ENCODE measurements at places on chromosomes 6 and 20.

- DNase-seq: no peak
Observed at GRCh38 chr6:126529637-126530362, 189.9 kb downstream of the CENPW start.

DNA sequence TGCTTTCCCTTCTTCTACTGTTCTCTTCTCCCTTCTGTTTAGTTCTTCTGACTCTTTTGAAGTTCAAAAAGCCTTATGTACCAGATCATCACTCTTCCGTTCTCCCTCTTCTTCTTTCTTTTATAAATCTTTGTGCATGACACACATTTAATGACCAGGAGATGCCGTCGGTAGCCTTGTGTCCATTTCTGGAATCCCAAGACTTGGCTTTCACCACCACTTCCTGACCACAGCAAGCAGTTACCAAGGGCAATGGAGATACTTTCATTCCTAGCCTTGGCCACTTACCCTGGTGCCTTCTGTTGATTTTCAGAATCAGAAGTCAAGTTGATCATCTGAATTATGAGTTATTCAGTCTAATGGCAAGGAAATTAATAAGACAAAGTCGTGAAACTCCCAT lies 268.5 kb upstream of the QKI start:
- DNase-seq: no peak

DNA sequence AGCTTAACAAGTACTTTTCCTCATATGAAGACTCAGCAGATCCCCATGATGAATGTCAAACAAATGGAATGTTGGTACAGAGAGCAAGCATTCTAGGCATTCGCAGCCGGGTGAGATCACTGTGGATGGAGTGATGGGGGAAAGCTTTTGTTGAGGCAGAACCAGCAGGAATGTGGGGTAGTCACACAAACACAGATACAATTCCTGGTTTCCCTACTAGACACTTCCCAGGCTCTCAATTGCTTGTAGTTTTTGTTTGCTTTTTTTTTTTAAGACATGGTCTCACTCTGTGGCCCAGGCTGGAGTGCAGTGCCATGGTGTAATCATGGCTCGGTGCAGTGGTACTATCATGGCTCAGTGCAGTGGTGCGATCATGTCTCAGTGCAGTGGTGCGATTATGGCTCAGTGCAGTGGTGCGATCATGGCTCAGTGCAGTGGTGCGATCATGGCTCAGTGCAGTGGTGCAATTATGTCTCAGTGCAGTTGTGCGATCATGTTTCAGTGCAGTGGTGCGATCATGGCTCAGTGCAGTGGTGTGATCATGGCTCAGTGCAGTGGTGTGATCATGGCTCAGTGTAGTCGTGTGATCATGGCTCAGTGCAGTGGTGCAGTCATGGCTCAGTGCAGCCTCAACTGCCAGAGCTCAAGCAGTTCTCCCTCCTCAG lies 15.4 kb upstream of the IER3 start:
- no peak for DNase-seq

- DNase-seq: no peak
Observed at GRCh38 chr6:42185597-42185996, 9.2 kb downstream of the GUCA1B start.

DNA sequence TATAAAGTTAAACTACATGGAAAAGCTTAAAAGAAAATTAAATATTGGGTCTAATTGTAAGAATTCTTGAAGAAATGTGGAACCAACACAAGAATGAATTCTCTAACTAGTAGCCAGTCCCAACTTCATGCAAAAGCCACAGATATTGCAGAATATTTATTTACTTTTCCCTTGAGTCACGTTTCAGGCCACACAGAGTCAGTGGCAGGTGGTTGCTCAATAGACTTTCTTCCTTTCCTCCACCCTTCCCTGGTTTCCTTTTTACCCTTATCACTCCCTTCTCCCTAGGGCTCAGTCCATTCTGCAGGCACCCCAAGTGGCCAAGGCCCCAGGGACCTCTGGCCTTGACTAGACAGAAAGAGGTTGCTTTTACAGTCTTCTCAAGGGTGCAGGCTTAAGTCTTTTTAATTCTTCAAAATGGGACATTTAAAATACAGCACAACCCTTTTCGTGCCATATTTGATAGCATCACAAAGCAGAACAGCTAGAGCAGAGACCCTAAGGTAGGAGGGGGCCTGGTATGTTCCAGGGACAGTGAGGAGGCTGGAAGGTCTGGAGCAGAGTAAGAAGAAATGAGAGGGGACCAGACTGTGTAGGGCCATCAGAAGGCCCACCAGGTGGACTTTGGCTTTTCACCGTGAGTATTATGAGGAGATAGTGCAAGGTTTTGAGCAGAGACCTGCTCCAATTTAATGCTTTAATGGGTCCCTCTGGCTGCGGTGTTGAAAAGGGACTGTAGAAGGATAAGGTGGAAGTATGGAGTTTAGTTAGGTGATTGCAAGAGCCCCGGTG lies 65.0 kb downstream of the HDDC2 start:
- no peak for DNase-seq

GRCh38 chr6:163226836-163227485 lies 187.6 kb upstream of the QKI start:
- no peak for DNase-seq
